ENCODE measurements at places on chromosomes 16 and 17.

- no peak for DNase-seq
Observed at GRCh38 chr16:30688701-30689100, 10.3 kb upstream of the SRCAP start.

GRCh38 chr17:75439287-75439686 lies 17.1 kb upstream of the TMEM94 start:
- DNase-seq, result no peak

DNA sequence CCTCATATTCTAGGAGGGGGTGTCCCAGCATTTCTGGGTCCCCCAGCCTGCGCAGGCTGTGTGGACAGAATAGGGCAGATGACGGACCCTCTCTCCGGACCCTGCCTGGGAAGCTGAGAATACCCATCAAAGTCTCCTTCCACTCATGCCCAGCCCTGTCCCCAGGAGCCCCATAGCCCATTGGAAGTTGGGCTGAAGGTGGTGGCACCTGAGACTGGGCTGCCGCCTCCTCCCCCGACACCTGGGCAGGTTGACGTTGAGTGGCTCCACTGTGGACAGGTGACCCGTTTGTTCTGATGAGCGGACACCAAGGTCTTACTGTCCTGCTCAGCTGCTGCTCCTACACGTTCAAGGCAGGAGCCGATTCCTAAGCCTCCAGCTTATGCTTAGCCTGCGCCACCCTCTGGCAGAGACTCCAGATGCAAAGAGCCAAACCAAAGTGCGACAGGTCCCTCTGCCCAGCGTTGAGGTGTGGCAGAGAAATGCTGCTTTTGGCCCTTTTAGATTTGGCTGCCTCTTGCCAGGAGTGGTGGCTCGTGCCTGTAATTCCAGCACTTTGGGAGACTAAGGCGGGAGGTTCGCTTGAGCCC lies 11.6 kb downstream of the STH start:
- DNase-seq, result no peak

DNA sequence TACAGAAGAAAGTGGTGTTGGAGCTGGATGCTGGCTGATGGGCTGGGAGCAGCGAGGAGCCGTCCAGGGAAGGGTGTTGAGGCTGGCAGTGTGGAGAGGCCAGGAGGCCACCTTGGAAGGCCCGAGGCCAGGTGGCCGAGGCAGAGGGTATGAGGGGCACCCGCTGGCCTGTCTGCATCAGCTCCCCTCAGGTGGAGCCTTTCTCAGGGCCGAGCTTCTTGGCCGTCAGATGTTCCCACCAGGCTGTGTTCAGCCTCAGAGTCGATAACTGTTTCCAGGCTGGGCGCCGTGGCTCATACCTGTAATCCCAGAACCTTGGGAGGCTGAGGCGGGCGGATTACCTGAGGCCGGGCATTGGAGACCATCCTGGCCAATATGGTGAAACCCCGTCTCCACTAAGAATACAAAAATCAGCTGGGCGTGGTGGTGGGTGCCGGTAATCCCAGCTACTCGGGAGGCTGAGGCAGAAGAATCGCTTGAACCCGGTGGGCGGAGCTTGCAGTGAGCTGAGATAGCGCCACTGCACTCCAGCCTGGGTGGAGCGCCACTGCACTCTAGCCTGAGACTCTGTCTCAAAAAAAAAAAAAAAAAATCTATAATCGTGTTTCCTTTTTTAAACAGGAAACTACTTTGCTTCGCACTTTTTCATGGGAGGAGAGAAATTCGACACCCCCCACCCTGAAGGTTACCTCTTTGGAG lies 25.3 kb downstream of the MGRN1 start:
- no peak for DNase-seq

GRCh38 chr17:57499648-57500049 lies 243.3 kb downstream of the MSI2 start:
- DNase-seq, result no peak

- DNase-seq, result no peak
Observed at GRCh38 chr17:40479754-40480480, 21.5 kb downstream of the TNS4 start.

GRCh38 chr16:79991969-79992368 lies 391.4 kb upstream of the MAF start:
- DNase-seq, result no peak
